ENCODE measurements at places on chromosomes 16 and 17.
A peak's percentile ranks its signal among the peaks of the same experiment; 100 is the strongest.

- no peak for DNase-seq
Measured at GRCh38 chr17:19770985-19771735, 23.1 kb upstream of the ALDH3A1 start.

DNA sequence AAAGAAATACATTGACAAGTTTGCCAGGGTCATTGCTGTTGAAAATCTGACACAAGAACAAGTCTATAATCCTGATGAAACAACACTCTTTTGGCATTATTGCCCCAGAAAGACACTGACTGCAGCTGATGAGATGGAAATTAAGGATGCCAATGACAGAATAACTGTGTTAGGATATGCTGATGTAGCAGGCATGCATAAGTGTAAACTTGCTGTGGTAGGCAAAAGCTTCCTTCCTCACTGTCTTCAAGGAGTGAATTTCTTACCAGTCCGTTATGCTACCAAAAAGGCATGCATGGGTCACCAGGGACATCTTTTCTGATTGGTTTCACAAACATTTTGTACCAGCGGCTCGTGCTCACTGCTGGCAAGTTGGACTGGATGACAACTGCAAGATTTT, 10.5 kb downstream of the GDPD1 start:
- DNase-seq: no peak

GRCh38 chr17:48453447-48453846, 23.4 kb upstream of the SKAP1 start:
- DNase-seq: no peak

DNA sequence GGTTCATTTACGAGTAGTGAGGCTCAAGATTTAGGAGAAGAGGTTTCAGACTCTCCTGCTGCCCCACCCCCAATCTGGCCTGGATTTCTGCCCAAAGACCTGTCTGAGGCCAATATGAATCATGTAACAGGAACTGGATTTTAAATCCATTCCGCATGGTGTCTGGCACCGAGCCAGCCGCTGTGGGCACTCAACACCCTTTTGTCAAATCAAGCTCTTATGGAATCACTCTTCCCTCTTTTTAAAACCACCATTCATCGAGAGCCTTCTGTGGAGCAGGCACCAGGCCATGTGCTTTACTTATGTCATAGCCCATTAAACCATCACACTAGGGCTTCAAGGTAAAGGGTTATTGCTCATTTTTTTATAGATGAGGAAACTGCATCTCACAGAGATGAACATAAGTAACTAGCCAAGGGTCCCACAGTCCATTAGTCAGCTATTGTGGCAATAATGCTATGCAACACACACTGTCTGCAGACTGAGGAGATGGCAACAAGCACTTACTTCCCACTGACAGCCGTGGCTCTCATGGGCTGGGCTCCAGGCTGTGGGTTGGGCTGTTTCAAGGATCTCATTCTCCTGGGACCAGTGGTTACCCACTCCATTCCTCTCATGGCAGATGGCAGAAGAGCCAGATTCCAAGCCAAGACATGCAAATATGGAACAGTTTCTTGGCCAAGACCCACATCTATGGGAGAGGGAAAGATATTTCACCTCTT, 93.6 kb downstream of the WSCD1 start:
- peak; percentile 79 for DNase-seq

GRCh38 chr17:48779421-48779820, 37.6 kb downstream of the TTLL6 start:
- DNase-seq: no peak

- peak; percentile 63 for DNase-seq
Measured at GRCh38 chr16:4936181-4936990, 562 bp downstream of the PPL start.

- no peak for DNase-seq
Measured at GRCh38 chr17:79304884-79305283, 230.3 kb downstream of the ENGASE start.

DNA sequence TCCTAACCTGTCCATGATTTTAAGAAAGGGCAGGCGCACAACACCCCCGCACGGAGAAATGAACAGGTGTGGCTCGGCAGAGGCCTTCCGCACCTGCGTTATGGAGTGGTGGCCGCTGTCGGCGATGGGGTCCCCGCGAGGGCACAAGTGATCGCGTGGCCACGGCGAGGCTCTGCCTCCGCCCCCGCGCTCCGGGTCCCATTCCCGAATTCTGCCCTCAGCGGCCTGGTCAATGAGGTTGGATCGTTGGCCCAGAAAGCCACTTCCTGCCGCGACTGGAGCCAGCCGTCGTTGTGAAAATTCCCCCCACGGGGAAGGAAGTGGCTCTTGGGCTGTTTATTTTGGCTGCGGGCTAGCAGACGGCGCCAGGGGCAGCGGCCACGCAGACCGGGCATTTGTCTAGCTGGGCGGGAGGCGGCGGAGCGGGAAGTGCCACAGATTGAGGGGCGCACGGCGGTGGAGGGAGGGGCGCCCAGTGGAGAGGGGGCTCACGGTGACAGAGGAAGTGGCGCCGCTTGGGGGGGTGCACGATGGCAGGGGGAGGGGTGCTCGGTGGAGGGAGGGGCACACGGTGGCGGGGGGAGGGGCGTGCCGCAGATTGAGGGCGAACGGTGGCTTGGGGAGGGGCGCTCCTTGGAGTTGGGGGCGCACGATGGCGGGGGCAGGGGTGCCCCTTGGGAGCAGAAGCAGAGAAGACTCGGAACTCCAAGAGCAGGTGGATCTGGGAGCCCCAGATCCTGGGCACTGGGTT, 25.0 kb downstream of the MRC2 start:
- DNase-seq: peak; percentile 92

DNA sequence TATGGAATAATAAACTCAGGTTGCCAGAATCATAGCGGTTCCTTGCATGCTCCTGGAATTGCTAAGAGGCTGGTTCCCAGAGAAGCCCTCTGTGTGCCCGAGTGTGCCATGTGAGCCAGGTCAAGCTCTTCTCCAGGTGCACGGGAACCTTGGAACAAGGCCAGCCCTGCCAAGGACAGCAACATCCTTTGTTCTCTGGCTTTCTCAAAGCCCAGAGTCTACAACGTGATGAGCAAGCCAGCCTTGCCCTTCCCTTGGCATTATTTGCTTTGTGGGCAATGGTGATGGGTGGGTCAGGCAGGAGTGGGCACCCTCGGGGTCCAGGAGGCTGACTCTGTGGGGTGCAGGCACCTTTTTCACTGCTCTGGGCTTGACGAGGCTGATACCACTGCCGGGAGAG, 14.2 kb upstream of the SEC14L1 start:
- no peak for DNase-seq

GRCh38 chr16:2036200-2036966, 9.7 kb downstream of the NHERF2 start:
- no peak for DNase-seq

Measured in astrocyte of the hippocampus (primary cell).